ENCODE measurements at places on chromosomes 4 and X.

DNA sequence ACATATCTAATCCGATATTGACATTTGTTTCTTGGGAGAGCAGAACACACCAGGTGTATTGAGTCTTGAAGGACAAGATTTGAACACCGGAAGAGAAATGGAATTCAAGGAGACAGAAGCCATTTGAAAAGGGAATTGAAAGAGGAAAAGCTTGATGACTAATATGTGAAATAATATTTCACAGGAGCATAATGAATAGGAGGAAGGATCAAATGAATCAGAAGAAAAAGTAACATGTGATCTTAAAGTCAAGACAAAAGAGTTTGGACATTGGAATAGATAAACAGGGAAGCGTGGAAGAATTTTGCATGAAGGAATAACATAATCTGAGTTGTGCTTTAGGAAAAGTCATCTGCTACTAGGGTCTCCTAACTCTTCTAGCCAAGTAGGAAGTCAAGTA is 145.5 kb upstream of the PDHA2 start:
- no peak for DNase-seq

DNA sequence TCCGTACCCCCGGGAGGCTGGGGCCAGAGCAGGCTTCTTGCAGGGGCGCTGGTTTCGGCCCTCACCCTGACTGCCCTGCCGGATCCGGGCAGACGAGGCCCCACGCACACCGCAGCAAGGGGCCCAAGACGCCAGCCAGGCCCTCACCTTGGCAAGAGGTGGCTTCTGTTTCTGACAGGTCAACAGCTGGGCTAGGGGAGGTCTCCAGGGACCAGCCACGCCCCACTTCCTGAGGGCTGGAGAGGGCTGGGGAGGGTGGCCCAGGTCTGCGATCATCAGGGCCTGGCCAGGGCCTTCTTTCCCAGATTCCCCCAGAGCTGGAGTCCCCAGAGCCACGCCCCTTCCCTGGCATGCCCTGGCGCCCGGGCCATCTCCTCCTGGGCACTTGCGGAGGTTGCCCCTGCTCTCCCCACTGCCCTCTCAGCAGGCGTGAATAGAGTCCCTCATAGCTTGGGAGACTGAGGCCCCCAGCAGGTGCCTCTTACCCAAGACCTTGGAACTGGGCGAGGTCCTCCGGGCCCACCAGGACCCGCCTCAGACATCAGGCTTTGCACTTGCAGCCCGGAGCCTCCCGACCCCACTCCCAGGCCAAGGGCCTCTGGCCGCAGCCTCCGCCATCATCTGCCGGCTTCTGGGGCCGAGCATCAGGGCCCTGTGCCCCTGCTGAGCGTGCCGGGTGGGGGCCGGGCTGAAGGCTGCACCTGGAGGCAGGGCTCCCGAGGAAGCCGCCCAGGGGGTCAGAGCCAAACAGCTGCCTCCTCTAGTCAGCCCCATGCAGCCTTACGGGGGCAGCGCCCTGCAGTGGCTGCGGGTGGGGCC is 6.3 kb upstream of the FGFR3 start:
- DNase-seq, result no peak

- no peak for DNase-seq
Observed at GRCh38 chrX:1394731-1395501, 3.0 kb upstream of the SLC25A6 start.

GRCh38 chr4:42281324-42282020 is 115.8 kb upstream of the SHISA3 start:
- DNase-seq, result no peak

DNA sequence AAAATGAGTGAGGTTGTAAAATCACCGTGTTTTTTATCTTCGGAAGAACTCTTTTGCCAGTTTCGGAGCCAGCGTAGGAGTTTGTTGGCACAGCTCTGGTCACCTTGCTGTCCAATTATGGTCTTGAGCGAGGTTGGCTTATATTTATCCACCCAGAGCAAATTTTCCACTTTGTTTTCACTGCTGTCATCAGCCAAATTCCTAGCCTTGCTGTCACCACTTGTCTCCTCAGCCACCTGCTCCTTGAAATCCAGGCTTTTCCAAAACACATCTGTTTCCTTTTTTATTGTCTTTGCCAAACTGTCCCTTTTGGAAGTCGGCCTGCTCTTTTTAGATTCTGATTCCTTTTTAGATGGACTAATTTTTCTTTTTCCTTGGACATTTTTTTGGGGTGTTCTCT is 57.6 kb downstream of the RFC1 start:
- no peak for DNase-seq
